ENCODE measurements at places on chromosomes 6 and 20.

DNA sequence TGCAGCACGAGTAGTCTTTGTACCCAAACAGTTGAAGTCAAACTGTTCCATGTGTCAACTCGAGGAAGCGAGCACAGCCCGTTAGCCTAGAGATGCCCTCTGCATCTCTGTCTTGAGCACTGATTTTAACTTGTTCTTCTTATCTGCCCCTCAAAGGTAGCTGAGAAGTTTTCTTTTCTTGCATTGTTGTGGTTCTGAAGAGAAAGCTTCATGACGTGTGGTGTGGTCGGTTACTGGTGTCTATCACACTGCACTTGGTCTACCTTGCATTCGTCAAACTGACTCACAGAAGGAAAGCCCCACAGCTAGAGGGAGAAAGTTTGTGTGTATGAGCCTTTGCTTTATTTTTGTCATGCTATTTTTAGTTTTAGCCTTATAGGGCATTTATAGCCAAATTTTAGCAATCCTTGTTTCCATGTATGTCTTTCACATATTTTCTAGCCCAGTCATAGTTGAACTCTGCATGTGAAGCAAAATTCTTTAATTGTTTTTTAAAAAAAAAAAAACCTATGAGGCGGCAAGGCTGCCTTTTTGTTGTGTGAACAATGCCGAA lies 115.1 kb downstream of the JAG1 start:
- DNase-seq = peak; percentile 91

DNA sequence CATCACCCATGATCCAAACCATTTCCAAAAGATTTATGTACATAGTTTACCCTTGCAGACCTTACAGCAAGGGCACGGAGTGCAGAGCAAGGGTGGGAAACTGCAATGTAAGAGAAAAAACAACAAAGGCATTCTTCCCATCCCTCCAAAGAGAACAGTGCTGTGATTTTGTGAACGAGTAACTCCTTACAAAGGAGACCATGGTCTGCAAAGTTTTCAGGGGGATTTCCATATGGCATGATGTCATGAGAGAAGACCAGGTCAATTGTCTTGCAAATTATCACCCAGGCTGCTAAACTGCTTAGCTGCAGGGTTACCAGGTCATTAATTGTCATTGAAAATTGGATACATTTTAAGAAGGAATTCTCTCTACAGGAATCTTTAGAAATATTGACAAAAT lies 58.3 kb downstream of the LAMP5 start:
- no peak for DNase-seq

DNA sequence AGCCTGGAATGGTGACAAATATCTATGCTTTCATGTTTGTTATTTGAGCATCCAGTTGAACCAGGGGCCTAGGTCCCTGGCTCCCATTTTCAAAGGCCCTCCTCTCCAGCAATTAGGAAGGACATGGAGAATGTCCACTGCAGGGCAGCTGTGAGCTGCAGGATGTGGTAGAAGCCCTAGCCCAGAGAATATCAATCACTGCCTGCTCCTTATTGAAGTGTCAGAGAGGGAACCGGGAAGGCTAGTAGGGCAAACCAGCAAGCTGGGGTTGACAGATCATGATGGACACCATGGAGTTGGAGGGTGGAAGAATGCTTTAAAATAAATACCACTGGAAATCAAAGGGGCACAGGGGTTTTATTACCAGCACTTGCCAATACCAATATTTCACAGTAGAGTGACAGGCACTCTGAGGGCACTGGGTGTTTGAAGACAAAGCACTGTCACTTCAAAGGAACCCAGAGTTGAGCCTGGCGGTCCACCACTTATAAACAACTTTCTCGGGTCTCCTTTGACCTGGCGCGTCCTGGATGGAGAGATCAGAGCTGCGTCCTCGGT lies 47.7 kb downstream of the ZNF831 start:
- DNase-seq = no peak

DNA sequence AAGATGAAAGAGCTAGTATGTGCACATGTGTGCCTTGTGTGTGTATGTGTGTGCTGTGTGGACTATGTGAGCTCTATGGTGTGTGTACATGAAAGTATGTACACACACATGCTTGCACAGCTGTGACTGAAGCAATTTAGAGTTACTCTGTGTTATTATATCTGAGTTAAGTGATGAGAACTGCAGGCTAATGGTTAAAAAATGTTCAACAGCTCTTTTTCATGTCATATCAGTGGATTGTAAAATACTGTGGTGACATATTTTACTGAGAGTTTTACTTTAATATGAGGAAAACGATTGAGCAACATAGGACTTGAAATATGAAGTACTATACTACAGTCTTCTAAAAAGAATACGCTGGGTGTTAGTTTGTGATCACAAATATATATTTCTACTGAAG lies 195.7 kb upstream of the KCNK16 start:
- no peak for DNase-seq

- DNase-seq = no peak
These were observed 3.1 kb downstream of the PPP1R18 start for GRCh38 chr6:30683183-30683979.

GRCh38 chr6:56759521-56759920 lies 116.8 kb upstream of the DST start:
- DNase-seq = no peak

GRCh38 chr6:163533443-163533842 lies 118.9 kb downstream of the QKI start:
- DNase-seq = peak; percentile 78

DNA sequence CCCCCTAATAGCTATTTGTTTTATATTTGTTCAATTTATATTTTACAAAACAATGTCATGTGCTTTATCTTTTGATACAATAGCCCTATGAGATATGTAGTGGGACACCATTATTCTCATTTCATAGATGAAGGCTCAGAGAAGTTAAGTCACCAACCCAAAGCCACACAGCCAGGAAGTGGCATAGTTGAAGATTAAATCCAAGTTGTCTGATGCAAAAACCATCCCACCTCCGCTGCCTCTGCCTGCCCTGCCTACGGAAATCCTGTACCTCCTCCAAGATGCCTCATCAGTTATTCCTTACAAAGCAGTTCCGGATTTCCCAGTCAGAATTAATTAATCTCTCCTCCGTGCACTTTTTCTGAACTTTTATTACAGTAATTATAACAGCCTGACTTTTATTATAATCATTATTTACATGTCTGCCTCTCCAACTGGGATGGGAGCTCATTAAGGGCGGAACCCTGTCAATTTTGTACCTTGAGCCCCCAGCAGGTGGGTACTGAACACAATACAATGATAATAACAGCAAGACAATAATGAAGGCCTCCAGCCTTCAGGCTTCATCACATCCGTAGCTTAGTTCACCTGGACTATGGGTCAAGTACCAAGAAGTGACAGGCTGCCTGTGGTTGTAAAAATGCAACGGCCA lies 54.7 kb downstream of the LRFN2 start:
- DNase-seq = no peak

DNA sequence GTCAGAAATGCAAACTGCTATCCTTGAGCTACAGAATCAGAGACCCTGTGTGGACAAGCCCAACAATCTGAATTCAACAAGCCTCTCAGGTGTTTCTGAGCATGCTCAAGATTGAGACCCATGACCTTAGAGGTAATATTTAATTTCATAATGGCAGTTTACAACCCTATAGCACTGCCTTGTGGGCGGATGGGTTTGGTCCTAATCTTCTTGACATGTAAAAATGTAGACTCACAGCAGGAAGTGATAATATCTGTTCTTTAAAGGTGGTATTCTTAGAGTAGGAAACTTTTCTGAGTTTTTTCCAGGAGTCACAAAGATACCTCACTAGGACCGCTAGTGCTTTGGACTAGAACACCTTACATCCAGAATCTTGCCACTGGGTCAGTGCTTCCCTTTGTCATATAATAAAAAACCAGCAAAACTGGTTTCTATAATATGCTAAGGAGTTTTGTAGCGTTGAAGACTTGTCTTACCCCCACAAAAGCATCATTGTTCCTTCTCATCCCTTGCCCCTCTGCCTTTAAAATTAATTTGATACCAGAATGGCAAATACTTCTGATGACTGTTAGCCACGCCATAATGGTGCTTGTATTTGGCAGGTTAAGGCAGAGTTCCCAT lies 52.6 kb downstream of the E2F3 start:
- DNase-seq = peak; percentile 11

DNA sequence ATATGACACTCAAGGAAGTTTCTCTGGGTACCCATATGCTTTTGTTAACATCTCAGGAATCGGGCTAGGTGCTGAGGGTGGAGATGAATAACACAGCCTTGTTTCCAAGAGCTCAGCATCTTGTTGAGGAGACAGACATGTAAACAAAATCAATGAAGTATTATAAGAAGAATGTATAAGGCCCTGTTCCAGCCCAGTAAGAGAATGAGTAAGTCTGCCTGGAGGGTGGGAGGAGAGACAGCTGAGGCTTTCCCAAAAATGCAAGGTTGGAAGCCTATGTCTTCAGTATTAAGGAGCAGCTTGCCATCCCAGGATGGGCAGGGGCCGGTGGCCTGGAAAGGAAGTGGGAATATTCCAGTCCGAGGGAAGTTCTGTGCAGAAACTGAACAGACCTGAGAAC lies 615.3 kb upstream of the BTBD3 start:
- DNase-seq = peak; percentile 80

GRCh38 chr6:165649166-165650137 lies 13.6 kb downstream of the PDE10A start:
- no peak for DNase-seq

- DNase-seq = peak; percentile 33
These were observed 862.7 kb upstream of the FLRT3 start for GRCh38 chr20:15200147-15200565.

DNA sequence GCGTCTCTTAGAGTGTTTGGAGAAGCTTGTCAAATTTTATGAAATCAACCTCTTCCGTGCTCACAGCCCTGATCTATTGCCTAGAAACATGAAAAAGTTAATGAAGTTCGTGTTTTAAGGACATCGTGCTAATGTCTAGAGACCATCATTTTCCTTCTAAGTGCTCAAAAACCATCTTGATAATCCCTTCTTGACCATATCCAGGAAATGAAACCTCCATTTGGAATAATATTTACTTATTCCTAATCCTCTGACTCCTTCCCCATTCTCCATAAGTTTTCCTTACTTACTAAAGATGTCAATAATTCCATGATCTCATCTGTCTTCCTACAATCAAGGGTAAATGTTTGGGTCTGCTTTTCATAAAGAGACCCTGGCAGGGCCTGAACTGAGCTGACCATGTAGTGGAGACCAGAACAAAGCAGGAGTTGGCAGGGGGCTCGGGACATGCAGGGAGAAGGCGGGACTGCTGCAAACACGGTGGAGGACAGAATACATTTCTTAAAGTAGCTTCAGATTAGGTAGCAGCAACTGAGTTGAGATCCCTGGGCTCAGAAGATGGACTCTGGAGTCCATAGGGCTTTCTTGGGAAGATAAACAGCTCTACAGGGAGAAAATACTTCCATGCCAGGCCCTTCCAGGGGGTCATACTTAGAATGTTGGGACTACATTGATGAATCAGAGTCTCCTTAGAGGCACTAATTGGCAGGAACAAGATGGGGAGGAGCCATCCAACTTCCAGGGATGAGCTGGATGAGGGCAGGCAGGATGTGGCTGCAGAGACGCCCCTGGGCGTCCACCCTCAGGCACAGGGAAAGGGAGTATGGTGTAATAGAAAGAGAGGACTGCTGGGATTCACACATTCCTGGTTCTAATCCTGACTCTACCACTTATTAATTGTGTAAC lies 100.7 kb downstream of the RIN2 start:
- DNase-seq = peak; percentile 24
